ENCODE measurements at places on chromosomes 5 and 9.

GRCh38 chr9:34496149-34496712 lies 26.6 kb downstream of the ENHO start:
- DNase-seq, result no peak

DNA sequence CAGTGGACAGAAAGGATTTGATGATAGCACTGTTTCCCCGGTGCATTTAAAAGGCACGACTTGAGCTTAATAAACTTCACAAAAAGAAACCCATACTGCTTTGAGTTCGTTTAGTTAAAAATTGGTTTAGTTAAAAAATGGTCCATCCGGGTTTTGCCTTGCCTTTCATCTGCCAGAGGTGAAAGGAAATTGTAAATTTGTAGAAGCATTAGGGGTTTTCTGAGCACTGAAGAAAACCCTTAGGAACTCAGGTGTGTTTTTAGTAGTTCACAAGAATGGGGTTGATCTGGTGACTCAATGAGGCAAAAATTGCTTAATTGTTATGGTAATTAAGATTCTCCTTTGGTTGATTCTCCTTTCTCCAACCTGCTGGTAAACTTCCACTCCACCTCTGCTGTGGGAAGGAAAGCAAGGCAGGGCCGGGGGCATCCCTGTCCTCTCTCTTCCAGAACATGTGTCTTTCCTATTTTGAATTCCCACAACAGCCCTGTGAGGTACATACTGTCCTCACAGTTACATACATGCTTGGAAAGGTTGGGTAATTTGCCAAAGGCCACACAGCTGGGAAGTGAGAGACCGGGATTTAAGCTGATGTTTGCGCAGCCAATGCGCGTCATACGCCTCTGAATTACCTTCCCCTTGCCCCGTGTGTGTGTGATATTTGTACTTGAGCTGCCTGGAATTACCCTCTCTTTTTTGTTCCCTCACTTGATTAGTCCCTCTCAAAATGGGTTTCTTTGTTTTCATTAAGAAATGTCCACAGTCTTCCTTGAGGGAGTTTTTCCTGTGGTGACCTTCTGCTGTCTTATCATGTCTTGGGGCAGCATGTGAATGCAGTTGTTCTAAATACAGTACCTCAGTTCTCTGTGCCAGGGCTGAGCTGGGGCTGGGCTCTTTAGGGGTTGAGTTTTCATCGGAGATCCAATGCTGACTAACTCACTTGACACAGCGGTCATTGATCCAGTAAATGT lies 94.4 kb downstream of the ARHGAP26 start:
- no peak for DNase-seq

GRCh38 chr9:132797861-132798659 lies 80.0 kb downstream of the AK8 start:
- DNase-seq, result no peak

- DNase-seq, result no peak
These were observed 3.9 kb downstream of the MACIR start for GRCh38 chr5:103262422-103262871.

GRCh38 chr5:142132916-142133315 lies 24.3 kb downstream of the NDFIP1 start:
- DNase-seq, result no peak

All from NCI-H1694 (cell line).